Heart right ventricle (tissue), 16 donors: ENCODE measurements at places on chromosomes 6 and 20. TPM values are rescaled to one million over a fixed set of nuclear protein-coding genes. Genes with fewer than 3 reads are reported as not detected.

DNA sequence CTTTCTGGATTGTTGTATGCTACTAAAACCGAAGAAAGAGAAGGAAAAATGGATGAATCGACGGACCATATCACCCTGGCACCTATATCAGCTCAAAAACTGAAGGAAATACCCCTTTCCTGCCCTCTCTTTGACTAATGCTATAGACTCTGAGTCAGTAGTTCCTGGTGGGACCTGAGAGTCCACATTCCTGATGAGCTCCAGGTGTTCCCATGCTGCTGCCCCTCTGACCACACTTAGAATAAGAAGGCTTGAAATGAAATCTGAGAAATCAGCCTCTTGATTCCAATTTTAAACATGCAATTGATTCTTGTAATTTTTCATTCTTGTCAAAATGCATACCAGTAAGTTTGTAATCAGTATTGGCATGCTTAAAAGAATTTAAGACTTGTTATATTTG, 75.2 kb downstream of the PRL start:
- no peak for DNase-seq

LHFPL5 gene
- not detected for total RNA-seq

ADISSP gene
- total RNA-seq, result 15.7 TPM

GRCh38 chr6:157128235-157128775, 195.0 kb downstream of the TMEM242 start:
- no peak for DNase-seq

GRCh38 chr6:125733516-125734300, 15.7 kb upstream of the HEY2 start:
- no peak for DNase-seq

- DNase-seq, result no peak
Measured at GRCh38 chr6:118598324-118598723, 50.2 kb downstream of the PLN start.

PNLDC1 gene
- total RNA-seq, result not detected

DNA sequence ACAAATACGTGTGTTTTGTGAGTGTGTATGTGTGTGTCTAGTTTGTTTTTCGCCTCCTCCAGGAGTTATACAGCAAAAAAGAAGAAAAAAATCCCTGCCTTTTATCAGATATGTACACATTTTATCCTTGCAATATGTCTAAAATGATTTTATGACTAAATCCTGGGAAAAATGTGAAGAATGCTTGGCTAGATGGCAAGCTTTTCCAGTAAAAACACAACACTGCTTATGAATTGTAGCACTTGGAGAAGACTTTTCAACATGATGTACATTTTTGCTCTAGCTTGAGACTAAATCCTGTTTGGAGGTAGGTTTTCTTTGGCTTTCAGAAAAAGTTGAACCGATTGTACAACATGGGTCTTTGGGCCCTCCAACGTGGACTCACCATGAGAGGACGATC, 160.2 kb downstream of the GMPR start:
- DNase-seq, result no peak

EDN3 gene
- not detected for total RNA-seq

DNA sequence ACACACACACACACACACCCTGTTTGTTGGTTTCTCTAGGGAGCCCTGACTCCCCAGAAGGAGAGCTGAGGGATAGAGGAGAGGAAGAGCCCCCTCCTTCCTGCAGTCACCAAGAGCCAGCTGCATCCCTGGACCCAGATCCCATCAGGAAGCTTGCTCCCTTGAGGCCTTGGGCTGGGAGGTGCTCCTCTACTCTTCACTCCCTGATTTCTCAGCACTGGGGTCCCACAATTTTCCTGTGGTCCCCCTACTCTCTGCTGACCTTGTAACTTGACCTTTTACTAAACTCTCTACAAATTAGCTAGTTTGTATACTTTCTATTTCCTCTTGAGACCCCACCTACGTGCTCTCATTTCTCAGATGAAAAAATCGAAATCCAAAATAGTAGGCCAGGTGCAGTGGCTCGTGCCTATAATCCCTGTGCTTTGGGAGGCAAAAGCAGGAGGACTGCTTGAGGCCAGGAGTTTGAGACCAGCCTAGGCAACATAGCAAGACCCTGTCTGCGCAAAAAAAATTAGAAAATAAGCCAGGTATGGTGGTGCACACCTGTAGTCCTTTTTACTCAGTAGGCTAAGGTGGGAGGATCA, 5.0 kb upstream of the OCSTAMP start:
- no peak for DNase-seq

DNA sequence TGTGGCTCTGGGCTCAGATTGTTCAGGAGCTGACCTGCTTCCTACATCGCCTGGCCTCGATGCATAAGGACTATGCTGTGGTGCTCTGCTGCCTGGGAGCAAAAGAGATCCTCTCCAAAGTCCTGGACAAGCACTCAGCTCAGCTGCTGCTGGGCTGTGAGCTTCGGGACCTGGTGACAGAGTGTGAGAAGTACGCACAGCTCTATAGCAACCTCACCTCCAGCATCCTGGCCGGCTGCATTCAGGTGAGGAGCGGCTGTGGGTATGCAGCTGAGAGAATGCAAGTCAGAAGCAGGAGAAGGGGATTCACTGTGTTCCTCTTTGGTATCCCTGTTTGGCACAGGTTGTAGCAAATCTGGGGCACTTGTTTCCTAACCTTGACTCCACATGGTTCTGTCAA, 17.9 kb downstream of the CUL9 start:
- DNase-seq, result no peak

DNA sequence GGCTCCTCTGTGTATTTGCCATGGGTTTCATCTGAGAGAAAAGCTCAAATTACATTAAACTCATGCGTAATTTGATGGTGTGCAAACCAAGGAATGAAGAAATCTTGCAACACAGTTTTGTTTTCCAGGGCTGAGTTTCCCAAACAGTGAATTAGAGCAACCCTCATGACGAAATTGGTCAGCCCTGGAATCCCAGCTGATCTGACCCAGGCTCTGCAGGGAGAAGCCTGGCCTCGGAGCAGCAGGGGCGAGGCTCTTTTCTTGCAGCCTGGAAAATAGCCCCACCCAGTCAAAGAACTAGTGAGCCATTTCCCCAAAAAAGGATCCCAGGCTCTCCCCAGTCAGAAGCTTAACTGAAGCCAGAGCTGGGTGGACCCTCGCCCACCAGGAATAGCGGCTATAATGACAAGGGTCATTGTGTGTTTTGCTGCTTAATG, 107.3 kb upstream of the SNX9 start:
- peak; percentile 67 for DNase-seq

DNA sequence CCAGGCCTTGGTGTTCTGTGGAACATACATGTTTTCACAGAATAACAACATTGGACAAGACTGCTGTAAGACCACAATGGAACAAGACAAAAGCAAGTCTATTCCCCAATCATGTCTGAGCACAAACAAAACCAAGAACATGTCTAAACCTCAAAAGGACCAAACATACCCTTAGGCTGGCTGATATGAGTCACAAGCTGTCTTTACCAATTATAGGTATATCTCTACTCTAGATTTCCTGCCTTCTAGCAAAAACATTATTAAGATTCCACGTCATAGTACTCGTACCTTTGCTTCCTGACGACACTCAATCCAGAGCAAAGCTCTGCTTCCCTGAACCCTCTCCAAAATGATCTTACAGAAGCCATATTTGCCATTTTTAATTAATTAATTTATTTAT, 15.4 kb upstream of the L3MBTL1 start:
- no peak for DNase-seq

DNA sequence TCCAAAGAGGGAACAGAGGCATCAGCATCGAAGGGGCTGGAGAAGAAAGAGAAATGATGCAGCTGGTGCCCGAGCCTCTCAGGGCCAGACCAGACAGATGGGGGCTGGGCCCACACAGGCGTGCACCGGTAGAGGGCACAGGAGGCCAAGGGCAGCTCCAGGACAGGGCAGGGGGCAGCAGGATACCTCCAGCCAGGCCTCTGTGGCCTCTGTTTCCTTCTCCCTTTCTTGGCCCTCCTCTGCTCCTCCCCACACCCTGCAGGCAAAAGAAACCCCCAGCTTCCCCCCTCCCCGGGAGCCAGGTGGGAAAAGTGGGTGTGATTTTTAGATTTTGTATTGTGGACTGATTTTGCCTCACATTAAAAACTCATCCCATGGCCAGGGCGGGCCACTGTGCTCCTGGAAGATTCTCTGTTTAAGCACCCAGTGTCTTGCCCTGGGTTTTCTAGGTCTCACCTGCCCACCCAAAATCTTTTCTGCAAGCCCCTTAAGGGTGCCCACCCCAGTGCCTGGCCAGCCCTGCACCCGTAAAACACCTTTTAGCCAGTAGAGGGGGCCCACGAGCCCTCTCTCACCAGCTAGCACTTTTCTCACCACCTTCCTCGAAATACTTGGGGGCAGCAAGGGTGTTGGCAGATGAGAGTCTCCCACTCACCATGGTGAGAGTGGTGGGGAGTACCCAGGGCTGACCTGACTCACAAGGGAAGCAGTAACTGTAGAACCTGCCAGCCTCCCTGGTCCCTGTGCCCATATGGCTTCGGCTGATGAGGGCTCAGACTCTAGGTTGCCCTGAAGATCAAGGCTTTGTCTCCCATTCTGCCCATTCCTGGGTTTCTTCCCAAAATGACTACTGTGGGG, 35.7 kb upstream of the ID1 start:
- peak; percentile 53 for DNase-seq

SEL1L2 gene
- total RNA-seq, result 0.94 TPM

DNA sequence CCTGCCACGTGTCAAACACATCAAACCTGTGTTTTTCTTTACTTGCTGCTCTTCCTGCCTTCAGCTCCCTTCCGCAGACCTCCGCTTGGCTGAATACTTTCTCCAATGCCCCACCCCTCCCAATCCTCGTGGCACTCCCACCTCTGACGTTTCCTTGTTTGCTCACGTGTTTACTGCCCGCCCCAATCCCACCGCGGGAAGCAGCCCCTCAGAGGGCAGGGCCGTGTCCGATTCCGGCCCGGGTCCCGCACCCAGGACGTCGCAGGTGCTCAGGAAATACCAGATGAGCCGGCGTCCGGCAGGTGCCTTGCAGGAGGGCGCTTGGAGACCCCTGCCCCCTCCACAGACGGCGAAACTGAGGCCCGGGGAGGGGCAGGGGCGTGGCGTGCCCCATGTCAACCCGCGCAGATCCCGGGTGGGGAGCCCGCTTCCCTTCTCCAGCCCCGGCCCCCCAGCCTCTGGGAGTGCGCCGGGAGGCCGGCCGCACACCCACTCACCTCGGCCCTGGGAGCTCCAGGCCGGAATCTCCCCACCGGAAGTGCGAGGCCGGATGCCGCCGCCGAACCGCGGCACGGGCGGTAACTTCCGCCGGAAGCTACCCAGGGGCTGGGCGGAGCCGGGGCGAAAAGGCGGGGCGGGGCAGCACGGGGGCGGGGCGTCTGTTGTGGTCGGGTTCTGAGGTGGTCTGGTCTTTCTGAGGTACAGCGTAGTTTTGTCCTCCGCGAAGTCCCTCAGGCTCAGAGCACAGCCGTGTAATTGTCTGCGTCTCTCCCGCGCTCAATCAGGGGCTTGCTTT, 42.3 kb downstream of the ELMO2 start:
- DNase-seq, result peak; percentile 91

GRCh38 chr20:17904027-17904426, 64.6 kb downstream of the SNX5 start:
- DNase-seq, result no peak

DNA sequence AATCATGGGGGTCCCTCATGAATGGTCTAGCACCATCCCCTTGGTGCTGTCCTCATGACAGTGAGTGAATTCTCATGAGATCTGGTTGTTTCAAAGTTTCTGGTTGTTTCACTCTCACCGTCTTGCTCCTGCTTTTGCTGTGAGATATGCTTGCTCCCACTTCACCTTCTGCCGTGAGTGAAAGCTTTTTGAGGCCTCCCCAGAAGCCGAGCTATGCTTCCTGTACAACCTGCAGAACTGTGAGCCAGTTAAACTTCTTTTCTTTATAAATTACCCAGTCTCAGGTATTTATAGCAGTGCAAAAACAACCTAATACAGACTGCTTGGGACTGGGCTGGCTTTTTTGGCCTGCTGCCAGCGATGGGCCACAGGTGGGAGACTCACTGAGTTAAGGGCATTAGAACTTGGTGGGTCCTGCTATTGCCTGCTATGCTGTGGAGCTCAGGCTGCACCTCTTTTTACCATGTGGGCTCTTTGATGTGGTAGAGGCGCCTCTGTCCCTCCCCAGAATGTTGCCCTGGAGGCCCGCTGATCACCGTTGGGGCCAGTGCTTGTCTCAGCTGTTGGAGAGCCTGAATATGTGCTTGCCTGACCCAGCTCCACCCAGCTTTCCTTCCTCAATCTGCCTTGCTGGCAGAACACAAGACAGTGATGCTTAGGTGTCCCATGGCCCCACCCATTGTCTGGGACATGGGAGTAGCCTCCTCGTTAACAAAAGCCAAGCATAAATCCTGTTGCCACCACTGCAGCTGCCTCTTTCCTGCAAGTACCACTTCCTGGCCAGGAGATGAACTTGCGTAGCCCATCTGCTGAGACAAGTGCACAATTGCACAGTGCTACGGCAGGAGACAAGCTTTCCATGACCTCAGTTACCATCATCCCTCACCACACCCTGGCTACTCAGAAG, 47.1 kb downstream of the IGF2R start:
- DNase-seq, result no peak

DNA sequence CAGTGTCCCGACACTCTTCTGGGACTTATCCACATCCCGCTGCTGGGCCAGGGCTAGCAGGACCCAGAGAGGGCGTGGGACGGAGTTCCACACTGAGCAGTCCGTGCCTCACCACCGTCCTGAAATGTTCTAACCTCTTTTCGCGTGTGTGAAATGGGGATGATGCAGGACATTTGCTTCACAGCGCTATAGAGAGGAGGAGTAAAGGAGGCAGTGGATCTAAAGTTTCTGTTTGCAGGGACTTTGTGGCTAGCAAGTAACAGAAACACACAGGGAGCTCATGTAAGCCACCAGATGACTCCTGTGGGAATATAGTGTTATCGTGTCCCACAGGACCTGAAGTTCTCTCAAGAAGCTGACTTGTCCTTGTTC, 634 bp downstream of the ITPA start:
- no peak for DNase-seq

DNA sequence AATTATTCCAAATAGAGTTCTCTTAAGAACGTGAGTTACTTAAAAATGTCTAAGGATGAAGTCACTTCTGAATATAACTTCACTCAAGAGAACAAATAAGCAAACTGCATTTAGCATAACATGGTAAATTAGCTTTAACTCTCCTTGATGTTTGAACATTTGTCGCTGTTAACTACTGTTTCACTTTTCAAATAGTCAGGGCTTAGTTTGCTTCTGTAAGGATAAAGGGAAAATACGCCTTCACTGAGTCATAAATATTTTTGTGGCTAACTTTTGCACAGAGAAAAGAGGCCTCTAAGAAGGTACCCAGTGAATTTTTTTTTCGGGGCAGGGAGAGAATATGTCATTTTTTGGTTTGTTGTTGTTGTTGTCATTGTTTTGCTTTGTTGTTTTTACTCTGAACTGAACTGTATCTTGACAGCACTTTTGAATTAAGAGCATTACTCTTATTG, 8.1 kb downstream of the PTPN1 start:
- DNase-seq, result no peak

GRCh38 chr6:147279427-147279826, 75.2 kb downstream of the STXBP5 start:
- no peak for DNase-seq
